ENCODE measurements at places on chromosomes 12 and 14. TPM values are rescaled to one million over a fixed set of nuclear protein-coding genes. Genes with fewer than 3 reads are reported as not detected.

DNA sequence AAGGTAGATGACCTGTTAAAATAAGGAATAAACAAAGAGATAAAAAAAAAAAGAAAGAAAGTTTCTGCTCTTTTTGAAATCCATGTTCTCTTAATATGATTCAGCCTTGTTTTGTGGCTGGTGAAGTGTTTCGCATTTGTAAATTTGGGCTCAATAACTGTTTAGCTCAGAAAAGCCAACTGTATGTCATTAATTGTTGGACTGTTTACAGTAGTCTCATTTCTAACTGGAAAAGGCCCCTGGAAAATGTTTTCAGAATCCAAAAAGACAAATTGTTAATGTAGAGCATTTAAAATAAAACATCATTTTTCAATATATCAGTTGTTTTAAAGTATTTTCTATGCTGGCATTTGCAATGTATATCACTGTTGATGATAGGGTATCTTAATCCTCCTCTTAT, 47.4 kb upstream of the DYRK2 start:
- DNase-seq: no peak

The C12orf57 gene
- total RNA-seq: 172 TPM

The OR6C2 gene
- total RNA-seq: 1.2 TPM

DNA sequence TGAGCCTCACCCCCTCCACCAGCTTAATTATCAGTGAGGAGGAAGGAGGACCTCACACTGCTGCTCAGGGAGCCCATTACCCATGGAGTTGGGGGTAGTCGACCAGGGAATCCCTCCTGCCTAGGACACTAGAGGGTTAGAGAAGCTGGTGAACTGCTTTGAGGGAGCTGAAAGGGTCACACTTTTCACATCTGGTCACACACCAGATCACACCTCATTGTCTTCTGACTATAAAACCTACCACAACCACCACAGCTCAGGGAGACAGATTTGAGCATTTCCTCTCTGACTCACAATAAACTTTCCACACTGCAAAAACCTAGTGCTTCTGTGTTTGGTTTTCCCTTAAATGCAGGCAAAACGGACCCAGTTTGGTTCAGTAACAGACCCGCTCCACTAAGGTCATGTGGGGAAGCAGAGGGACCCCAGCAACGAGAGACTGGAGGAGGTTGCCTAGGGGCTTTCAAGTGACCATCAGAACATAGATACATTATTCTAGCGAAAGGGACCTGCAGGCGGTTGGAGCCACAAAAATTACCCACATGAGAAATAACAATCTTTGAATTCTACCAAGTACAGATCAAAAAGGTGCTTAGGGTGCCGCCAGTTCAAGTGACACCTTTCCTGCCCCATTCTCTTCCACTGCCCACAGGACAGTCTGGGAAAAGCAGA, 151.4 kb upstream of the AVPR1A start:
- DNase-seq: no peak

DNA sequence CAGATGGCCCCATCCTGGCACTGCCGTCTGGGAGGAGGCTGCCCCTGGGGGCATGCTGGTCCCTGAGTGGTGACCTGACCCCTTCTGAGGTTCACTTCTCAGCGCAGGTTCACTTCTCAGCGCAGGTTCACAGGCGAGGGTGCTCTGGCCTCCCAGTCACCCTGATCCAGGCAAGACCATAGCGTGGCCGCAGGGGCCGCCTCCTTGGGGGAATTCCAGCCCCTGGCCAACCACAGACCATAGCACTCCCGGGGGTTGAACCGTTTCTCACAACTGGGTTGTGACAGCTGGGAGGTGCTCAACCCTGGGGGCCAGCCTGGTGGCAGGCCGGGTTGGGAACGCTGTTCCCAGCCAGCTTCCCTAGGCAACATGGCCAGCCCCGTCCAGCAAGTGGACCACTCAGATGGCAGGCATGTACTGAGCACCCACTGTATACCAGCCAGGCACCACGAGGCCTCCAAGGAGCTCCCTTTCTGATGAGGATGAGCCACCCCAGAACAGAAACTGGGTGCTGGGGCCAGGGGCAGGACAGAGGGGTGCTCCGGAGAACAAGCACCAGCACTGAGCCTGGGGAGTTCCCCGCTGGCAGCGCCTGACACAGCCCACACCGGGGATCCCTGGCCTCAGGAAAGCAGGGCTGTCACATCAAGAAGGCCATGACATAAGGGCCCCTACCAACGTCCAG, 28.3 kb upstream of the ZFP36L1 start:
- DNase-seq: no peak

The BEST3 gene
- not detected for total RNA-seq

The CMAS gene
- 35.7 TPM for total RNA-seq

GRCh38 chr14:34128665-34129064, 177.8 kb upstream of the EGLN3 start:
- DNase-seq: no peak

DNA sequence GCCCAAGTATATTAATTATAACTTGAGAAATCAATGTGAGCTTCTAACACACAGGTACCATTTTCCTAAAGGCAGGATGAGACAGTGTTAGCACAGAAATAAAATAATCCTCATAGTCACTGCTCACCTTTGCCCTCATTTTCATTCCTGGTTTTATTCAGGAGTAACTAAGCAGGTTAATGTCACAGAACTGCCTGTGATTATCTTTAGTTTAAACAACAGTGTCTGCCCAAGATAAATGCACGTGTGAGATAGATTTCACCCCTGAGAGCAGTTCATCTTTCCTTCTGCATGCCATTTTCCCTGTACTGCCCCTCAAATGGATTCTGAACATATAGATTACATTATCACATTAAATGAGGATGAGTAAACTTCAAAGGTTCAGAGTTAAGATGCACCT, 250.7 kb downstream of the RMST start:
- DNase-seq: no peak

DNA sequence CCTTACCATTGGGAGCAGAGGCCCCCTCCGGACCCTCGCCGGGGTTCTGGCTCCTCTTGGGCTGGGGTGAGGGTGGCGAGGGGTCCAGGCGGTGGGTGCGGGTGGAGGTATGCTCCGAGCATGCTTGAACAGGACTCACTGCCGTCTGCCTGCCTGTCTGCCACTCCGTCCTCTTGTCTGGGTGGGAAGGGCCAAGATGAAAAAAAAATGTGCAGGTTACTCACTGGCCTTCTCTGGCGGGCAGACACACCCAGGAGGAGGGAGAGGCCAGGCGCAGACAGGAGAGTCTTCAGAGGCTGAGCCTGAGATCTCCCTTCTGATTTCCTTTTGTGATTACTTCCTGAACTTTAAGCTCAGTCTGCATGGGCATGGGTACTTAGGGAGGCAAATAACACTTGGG, 76.1 kb downstream of the STON2 start:
- peak; percentile 73 for DNase-seq

- DNase-seq: no peak
These were observed 1.3 kb downstream of the FGD6 start for GRCh38 chr12:95215949-95216348.

DNA sequence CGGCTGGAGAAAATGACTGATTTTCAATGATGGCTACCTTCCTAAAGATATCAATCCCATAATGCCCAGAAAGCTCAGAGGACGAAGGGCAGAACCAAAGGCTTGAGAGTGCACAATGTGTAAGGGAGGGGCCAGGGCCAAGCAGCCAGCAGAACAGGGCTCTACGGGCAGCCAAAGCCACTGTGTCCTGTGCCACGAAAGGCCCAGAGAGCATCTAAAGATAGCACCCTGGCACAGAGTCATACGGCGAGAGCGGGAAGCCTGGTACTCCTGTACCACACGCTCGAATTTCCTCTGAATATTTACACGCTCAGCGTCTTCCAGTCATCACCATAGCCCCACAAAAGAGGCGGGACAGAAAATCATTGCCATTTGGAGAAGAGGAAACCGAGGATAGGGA, 39.5 kb downstream of the PRMT8 start:
- DNase-seq: no peak

GRCh38 chr14:96801931-96802330, 4.7 kb downstream of the VRK1 start:
- DNase-seq: no peak

The COX8C gene
- total RNA-seq: not detected

All from ureter (tissue), 1 donor.